ENCODE measurements at places on chromosomes 11 and 22.
A peak's percentile ranks its signal among the peaks of the same experiment; 100 is the strongest.

DNA sequence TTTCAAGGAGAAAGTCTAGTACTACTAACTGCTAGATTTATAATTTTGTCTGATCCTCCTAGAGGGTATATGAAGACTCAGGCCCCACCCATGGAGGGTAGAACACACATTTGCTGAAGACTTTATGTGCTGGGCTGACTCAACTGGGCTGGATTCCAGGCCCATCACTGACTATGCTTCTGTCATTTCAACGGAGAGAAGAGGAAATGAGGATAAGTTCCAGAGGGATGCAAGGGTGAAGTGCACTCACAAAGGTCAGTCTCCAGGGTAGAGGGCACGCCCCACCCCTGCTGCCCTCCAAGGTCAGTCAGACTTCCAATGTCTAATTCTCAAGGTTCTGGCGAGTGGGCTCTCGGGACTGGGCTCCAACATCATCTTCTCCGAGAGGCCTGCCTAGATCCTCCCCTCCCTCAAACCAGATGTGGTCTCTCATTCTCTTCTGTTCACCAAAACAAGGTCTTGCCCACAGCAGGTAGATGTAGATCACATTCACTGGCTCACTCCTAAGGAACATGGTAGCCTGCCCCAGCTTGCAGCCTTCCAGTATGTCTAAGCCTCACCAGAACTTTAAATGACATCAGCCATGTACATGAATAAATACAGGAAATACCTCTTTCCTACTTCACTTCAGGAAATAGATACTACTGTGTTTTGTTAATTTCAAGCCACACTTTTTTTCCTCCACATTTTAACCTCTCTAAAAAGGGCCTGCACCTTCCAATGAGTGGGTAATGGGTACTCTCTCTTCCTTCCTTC, 7.3 kb upstream of the C11orf86 start:
- no peaks in the 10 kb centered on the region for H3K27me3 ChIP-seq
- H3K4me1 ChIP-seq = no peaks in the 10 kb centered on the region
- DNase-seq = no peak
- no peak overlapping the region for H3K4me3 ChIP-seq

DNA sequence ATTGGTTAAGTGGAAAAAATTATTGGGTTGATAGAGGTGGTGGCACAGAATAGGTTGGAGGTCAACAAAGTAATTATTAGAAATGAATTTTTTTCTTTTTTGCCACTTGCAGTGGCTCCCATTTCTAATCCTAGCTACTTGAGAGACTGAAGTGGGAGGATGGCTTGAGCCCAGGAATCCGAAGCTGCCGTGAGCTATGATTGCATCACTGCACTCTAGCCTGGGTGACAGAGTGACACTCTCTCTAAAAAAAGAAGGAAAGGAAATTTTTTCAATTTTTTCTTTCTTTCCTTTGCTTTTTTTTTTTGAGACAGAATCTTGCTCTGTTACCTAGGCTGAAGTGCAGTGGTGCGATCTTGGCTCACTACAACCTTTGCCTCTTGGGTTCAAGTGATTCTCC, 2.2 kb upstream of the BCO2 start:
- H3K36me3 ChIP-seq = no peaks in the 10 kb centered on the region
- H3K27ac ChIP-seq = no peak overlapping the region
- H3K4me3 ChIP-seq = no peak overlapping the region
- H3K4me1 ChIP-seq = peaks cover 35% of the 10 kb centered on the region
- H3K27me3 ChIP-seq = no peaks in the 10 kb centered on the region
- DNase-seq = no peak

- H3K36me3 ChIP-seq = peaks cover 2% of the 10 kb centered on the region
- H3K4me3 ChIP-seq = no peak overlapping the region
- H3K27me3 ChIP-seq = no peaks in the 10 kb centered on the region
- peak overlapping the region; percentile 15 for H3K27ac ChIP-seq
Measured at GRCh38 chr11:85704967-85705366, 19.0 kb upstream of the CCDC89 start.

- peaks cover 12% of the 10 kb centered on the region for H3K27me3 ChIP-seq
- no peak overlapping the region for H3K4me3 ChIP-seq
- H3K36me3 ChIP-seq = no peaks in the 10 kb centered on the region
- H3K4me1 ChIP-seq = peaks cover 2% of the 10 kb centered on the region
- no peak overlapping the region for H3K27ac ChIP-seq
Measured at GRCh38 chr22:49993649-49994360, 18.8 kb downstream of the IL17REL start.
